ENCODE measurements at places on chromosomes 4 and X.

DNA sequence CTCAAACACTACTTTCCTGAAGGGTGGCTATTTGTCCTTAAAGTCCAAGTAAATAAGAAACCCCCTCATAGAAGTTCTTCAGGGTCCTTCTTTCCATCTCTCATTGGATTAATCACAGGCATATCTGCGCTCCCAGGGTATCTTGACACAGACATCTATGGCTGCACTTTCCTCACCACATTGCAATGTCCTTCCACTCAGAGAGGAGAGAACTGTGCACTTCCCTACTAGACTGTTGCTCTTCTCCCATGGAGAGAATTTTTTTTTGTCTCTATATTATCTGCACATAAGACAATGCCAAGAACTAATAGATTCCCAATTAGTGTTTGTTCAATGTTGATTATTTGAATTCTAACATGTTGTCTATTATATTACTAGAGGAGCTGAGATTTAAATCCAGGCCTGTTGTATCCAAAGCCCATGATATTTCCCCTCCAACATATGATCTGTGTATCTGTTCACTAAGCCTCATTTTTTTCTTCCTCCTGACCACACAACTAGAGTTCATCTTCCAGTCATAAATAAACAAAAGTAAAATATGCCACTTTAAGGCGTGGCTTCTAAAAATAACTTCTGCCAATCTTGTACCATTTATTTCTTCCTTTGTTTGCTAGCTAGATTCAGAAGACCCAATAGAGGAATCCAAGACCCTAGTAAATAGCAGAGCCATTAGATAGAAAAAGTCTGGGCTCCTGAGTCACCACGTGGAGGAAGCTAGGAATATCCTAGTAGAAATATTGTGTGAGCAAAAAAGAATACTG, 61.5 kb upstream of the FAM241A start:
- peak; percentile 13 for DNase-seq

- DNase-seq, result no peak
Measured at GRCh38 chr4:2576290-2576689, 39.8 kb downstream of the FAM193A start.

DNA sequence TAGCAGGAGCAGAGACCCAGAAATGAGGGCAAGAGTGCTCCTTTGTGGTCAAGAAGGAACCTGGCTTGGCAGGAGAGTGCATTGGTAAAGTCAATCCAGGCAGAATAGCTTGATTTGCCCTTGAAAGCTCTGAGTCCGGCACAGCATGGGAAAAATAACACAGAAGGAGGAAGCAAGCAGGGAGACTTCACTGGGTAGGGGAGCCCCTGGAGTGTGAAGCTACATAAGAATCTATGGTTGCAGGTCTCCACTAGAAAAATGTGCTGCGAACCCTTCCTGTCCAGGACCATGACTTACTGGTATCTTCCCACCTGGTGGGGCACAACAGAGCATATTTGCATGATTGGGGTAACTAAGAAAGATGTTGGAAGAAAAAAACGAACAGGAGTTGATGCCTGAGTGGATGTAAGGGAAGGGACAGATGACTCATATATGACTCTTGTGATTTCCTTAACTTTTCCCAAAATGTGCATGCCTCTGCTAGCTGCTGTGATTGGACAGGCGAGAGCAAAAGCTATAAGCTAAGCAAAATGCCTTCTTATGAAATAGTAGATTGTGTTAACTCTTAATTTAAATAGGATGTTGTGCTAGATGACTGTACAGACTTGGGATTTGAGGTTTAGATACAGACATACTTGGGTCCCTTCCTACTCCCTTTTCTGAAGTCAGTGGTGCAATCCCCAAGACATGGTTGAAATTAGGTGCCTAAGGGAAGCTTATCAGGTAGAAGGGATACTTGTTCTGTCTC, 3.3 kb downstream of the IL13RA1 start:
- DNase-seq, result peak; percentile 63

- DNase-seq, result no peak
Measured at GRCh38 chr4:62159876-62160275, 959.8 kb downstream of the ADGRL3 start.

DNA sequence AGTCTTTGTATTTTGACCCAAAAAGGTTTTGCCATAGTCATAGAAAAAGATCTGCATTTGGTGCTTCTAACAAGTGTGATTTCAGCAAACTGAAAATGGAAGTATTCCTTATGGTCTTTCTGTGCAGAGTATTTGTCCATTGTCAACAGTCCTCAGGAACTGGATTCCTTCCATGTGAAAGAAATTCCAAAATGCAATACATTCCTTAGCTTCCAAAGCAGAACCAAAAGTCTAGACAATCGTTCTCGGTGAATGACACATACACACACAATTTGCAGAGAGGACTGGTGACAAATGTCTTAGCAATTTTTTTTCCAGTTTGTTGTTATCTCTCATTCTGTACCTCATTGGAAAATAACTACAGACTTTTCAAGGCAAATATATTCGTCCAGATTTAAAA, 562.2 kb upstream of the SLIT2 start:
- DNase-seq, result peak; percentile 60

DNA sequence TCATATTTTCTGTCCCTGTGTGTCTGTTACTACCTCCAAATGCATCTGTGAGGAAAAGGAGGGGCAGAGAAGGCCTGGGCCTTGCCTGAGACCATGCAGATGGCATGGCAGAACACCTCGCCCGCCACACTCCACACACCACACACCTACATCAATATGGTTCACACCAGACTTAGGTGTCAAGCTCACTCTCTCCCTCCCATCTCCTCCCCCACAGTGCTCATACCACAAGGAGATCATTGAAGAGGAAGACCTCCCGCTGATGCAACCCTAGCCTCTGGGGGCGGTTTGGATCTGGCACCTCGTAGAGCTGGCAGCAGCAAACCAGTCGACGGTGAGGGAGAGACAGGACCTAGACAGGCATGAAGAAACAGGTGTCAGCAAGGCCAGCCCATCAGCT, 16.6 kb upstream of the KDM5C start:
- no peak for DNase-seq

DNA sequence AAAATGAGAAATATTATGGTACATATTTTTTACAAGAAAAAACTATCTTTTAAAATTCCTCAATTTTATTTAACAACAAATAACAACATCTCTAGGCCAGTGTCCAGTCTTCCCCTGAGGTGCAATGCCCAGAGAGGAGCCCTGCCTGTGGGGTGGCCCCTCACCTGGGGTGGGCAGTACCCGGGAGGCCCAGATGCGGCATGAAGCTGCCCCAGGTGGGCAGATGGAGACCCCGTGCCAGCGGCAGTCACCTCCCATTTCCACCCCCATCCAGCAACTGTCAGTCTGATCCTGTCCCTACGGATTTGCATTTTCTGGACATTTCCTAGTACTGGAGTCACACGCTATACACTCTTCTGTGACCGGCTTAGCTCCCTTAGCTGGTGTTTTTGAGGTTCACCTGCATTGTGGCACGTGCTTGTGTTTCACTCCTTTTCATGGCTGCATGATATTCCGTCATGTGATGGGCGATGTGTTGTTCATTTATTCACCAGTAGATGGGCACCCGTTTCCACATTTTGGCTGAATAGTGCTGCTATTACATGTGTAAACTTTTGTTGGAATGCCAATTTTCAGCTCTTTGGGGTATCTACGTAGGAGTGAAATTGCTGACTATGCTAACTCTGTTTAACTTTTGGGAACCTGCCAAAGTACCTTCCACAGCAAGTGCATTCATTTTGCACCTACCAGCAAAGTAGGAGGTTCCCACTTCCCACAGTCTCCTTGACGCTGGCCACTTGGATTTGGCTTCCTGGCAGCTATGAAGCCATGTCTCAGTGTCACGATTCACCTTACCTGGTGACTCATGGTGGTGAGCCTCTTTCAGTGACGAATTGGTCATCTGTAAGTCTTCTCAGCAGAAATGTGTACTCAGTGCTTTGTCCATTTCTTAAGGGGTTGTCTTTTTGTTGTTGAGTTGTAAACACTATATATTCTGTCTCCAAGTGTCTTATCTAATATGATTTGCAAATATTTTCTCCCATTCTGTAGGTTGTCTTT, 11.7 kb upstream of the MAEA start:
- peak; percentile 58 for DNase-seq

DNA sequence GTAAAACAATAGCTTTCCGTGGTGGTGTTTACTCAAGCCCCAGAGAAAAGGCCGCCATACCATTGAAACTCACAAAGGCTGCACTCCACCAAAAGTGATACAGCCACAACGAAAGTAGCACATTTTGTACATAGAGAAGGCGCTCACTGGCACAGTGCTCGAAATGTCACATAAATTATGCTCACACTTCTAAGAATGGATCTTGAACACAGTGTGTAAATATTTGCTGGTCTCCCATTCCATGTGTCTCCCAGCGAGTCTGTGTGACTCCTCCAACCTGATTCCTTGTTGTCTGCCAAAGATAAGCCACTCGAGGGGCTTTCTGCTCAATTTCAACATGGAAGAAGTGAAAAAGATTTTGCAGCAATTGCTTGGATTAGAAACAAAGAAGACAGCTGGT, 234.0 kb upstream of the VCX3A start:
- no peak for DNase-seq

- peak; percentile 15 for DNase-seq
Measured at GRCh38 chrX:85243761-85244449, at the start of the genes SATL1 and ZNF711. TSS of gene SATL1 (minus strand) at chrX:85243779. CDS start at chrX:85108968, 134,811 bp downstream. TSS of gene ZNF711 (plus strand) at chrX:85243991. CDS start at chrX:85247573, 3,582 bp downstream.

DNA sequence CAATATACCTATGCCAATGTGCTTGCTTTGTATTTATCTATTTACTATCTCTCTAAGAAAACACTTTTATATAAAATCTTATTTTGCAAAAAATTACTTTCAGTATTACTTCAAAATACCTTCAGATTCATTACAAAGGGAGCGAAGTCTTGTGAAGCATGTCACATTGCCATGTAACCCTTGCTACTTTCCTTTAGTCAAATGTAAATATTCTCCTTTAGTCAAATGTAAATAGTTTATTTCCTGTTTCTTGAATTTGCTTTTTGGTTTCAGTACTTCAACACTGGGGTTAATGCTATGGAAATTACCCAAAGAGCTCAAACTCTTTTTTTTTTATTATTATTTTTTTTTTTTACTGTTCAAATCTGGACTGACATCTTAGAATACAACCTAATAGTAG, 383.3 kb downstream of the GRXCR1 start:
- no peak for DNase-seq

- DNase-seq, result no peak
Measured at GRCh38 chrX:118418811-118419251, 72.9 kb downstream of the WDR44 start.

DNA sequence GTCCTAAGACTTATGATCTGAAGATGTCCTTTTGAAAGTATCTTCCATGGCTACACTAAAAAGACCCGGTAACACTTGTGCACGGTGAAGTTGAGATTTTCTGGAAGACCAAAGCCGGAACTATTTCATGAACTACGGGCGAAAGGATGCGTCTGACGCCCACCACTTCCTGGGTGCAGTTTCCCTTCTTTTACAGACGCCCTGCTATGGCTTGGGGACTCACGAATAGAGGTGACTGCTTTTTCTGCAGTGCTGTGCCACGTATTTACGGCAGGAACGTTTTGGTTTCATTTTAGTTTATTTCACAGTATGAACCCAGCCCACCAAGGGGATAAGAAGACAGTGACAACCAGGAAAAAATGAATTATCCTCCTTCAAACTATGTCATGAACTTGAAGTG, 180.4 kb downstream of the AFAP1 start:
- no peak for DNase-seq

- DNase-seq, result no peak
Measured at GRCh38 chr4:79235095-79235494, 90.8 kb downstream of the NAA11 start.

GRCh38 chr4:138184886-138185285, 57.3 kb downstream of the SLC7A11 start:
- no peak for DNase-seq

- no peak for DNase-seq
Measured at GRCh38 chr4:14054391-14054790, 426.9 kb upstream of the BOD1L1 start.

DNA sequence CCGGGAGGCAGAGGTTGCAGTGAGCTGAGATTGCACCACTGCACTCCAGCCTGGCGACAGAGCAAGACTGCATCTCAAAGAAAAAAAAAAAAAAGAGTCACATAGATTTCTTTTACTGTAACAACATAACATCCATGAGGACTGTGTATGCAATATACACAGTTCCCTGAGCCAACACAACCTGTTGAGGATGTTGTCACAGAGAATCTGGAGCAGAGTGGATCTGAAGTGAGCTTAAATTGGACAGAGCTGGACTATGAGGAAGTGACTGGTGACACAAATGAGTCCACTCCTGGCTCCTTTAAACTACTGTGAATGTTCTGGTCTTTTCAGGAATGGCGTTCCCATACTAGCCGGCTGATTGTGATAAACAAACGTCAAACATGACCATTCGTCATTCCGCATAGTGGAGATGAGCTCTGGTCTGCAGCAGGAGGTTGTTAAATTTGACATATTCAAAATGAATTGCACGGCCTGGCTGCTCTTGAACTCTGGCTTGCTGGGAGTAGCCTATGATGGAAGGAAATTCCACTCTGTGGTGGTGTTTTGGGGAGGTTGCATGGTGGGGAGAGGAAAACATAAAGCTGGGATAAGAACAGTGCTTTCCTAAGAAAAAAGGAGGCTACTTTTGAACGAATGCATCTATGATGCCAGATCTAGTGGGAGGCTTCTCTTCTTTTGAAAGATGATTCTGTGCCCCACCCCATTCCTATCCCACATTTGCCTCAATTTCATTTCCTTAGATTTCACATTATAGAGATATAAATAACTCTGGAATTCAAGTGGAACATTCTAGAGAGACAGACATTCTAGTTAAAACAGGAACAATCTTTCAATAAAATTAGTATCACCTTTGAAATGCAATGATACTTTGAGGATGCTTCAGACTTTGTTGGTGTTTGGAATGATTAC, 149.5 kb downstream of the SHROOM3 start:
- no peak for DNase-seq

GRCh38 chrX:153371256-153371655, 29.9 kb downstream of the PNMA6E start:
- DNase-seq, result no peak

GRCh38 chr4:102217345-102217744, 127.9 kb downstream of the SLC39A8 start:
- peak; percentile 50 for DNase-seq

- no peak for DNase-seq
Measured at GRCh38 chrX:81202943-81203342, 1.0 kb downstream of the SH3BGRL start.

GRCh38 chr4:150032541-150032940, 45.7 kb upstream of the DCLK2 start:
- peak; percentile 14 for DNase-seq

GRCh38 chrX:37353646-37354045, 4.5 kb downstream of the PRRG1 start:
- DNase-seq, result peak; percentile 57

GRCh38 chr4:94564252-94564651, 112.5 kb downstream of the PDLIM5 start:
- no peak for DNase-seq

- DNase-seq, result no peak
Measured at GRCh38 chr4:70778888-70779422, 57.2 kb downstream of the RUFY3 start.

- DNase-seq, result peak; percentile 1
Measured at GRCh38 chr4:27327421-27328181, 467.0 kb downstream of the STIM2 start.

- peak; percentile 37 for DNase-seq
Measured at GRCh38 chr4:125316791-125317524, 2.2 kb downstream of the FAT4 start.
